ENCODE measurements at places on chromosomes 3 and 15. TPM values are rescaled to one million over a fixed set of nuclear protein-coding genes. Genes with fewer than 3 reads are reported as not detected.

DLEC1 gene
- total RNA-seq = not detected

SUSD5 gene
- 1.1 TPM for total RNA-seq

ACTRT3 gene
- total RNA-seq = 1.7 TPM

CFAP100 gene
- total RNA-seq = not detected

POLQ gene
- 4.9 TPM for total RNA-seq

EAF1 gene
- 21.6 TPM for total RNA-seq

LRRC28 gene
- total RNA-seq = 28.6 TPM

REC114 gene
- total RNA-seq = not detected

All from airway epithelial cell (primary cell).